ENCODE measurements at places on chromosomes 3 and 15. TPM values are rescaled to one million over a fixed set of nuclear protein-coding genes. Genes with fewer than 3 reads are reported as not detected.

Gene AP2M1
- total RNA-seq = 240 TPM

Gene CLDN16
- total RNA-seq = not detected

DNA sequence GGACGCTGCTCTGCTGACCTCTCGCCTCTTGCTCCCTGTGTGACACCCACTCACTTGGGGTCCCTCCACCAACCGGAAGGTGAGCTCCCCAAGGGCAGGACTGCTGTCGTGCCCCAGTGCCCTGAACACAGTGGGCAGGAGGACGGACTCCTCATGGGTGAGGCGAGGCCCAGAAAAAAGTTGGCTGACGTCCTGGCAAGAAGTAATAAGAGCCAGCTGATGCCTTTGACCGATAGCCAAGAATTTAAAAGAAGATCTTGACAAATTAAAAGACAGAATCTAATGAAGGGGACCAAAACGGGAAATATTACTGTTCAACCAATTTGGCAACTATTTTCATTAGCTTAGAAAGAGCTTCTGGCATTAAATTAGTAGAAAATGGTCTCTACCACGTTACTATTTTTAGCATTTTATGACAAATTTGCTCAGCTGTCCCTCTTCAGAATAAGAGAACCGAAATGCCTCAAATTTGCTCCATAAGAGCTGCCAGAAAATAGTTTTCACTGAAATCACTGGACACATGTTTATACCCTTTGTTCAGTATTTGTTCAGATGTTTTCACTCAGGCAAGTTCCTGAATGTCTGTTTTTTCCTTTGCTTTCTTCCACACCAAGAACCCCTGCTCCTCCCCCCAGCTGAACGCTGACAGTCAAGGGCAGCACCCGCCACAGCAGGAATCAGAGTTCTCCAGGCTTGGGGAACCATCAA is 60.5 kb downstream of the XXYLT1 start:
- DNase-seq = no peak

- no peak for DNase-seq
Observed at GRCh38 chr3:53483821-53484220, 10.6 kb upstream of the CACNA1D start.

GRCh38 chr3:50155491-50155878 is 361 bp downstream of the SEMA3F start:
- no peak for DNase-seq

Data from activated T-helper 2 cell treated with anti-CD3 and anti-CD28 coated beads, Interferon-gamma antibody, Interleukin-2, Interleukin-4, amounts not matched to agents 10 μg/mL and 5 μg/mL and 100 μg/mL, durations not matched to agents 14 hours and 24 hours and 36 hours (primary cell).